ENCODE measurements at places on chromosomes 6 and 20. TPM values are rescaled to one million over a fixed set of nuclear protein-coding genes. Genes with fewer than 3 reads are reported as not detected.
A peak's percentile ranks its signal among the peaks of the same experiment; 100 is the strongest.

DNA sequence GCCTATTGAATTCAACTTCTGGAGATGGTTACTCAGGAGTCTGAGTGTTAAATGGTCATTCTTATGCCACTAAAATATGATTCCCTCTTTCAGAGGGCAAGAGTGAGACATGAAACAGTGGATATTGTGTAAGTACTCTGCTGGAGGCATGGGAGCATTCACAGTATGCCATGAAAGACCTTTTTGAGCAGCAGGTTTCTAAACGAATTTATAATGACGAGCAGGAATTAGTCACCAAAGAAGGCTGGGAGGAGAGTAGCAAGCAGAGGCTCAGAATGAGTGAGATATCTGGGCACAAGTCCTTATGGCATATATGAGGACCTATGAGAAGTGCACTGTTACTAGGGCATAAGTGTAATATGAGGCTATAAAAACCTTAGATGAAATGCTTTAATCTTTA, 10.9 kb upstream of the MYB start:
- H3K4me3 ChIP-seq = no peak overlapping the region
- peaks cover 4% of the 10 kb centered on the region for H3K27me3 ChIP-seq
- no peaks in the 10 kb centered on the region for H3K36me3 ChIP-seq
- DNase-seq = no peak

DNA sequence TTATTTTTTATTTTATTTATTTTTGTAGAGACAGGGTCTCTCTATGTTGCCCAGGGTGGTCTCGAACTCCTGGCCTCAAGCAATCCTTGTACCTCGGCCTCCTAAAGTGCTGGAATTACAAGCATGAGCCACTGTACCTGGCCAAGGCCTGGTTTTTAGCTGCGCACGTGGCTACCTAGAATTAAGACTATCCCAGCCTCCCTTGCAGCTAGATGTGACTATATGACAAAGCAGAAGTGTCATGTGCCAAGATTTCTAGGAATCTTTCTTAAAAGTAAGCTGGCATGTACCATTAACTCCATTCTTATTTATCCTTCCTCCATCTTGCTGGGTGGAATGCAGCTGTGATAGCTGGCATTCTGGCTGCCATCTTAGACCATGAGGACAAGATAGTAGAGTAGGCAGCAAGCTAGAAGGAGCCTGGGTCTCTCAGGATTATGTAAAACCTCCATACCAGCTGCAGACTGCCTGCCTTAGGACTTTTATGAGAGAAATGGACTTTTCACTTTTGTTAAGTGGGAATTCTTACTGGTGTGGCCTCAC, 2.1 kb upstream of the SPDEF start:
- DNase-seq = no peak
- no peak overlapping the region for H3K4me3 ChIP-seq
- peaks cover 4% of the 10 kb centered on the region for H3K27me3 ChIP-seq
- no peak overlapping the region for H3K27ac ChIP-seq
- no peaks in the 10 kb centered on the region for H3K36me3 ChIP-seq

DNA sequence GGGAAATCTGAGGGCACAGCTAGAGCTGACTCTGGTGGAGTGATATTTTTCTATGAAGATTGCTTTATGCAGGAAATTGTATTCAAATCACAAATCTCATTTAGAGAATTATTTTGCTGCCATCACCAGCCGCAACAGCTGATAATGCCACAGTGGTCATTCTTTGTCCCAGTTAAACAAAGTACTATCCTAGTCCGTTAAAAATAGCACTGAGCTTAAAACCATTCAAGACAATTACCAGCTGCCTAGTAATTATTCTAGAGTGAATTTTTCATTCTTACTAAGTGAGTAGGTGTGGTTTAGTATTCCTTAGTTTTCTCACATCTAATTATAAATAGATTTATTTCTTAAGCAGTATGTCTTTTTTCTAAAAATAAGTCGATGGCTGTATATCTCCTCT, 190.5 kb downstream of the SLC35F1 start:
- H3K4me1 ChIP-seq = no peaks in the 10 kb centered on the region
- no peak for DNase-seq
- no peak overlapping the region for H3K27ac ChIP-seq
- H3K27me3 ChIP-seq = no peaks in the 10 kb centered on the region
- H3K4me3 ChIP-seq = no peak overlapping the region

- no peak overlapping the region for H3K4me3 ChIP-seq
- no peaks in the 10 kb centered on the region for H3K27me3 ChIP-seq
- DNase-seq = no peak
- peaks cover 14% of the 10 kb centered on the region for H3K4me1 ChIP-seq
- H3K36me3 ChIP-seq = no peaks in the 10 kb centered on the region
These were observed 40.7 kb upstream of the DDR1 start for GRCh38 chr6:30843611-30843998.

Gene FABP7
- not detected for total RNA-seq

- H3K4me1 ChIP-seq = peaks cover 25% of the 10 kb centered on the region
- H3K27ac ChIP-seq = peak overlapping the region; percentile 97
- H3K36me3 ChIP-seq = peaks cover 19% of the 10 kb centered on the region
- H3K27me3 ChIP-seq = no peaks in the 10 kb centered on the region
- peak; percentile 82 for DNase-seq
These were observed 9.9 kb downstream of the BCL2L1 start for GRCh38 chr20:31712564-31713311.

Gene RAMACL
- 1.1 TPM for total RNA-seq

- H3K36me3 ChIP-seq = no peaks in the 10 kb centered on the region
- no peaks in the 10 kb centered on the region for H3K27me3 ChIP-seq
- peaks cover 5% of the 10 kb centered on the region for H3K4me1 ChIP-seq
- no peak overlapping the region for H3K4me3 ChIP-seq
- no peak for DNase-seq
- H3K27ac ChIP-seq = no peak overlapping the region
These were observed 38.5 kb upstream of the GCLC start for GRCh38 chr6:53583451-53583850.

GRCh38 chr20:64160526-64161355, 3.5 kb upstream of the MYT1 start:
- no peak overlapping the region for H3K4me3 ChIP-seq
- no peak overlapping the region for H3K27ac ChIP-seq
- H3K27me3 ChIP-seq = peaks cover 66% of the 10 kb centered on the region

GRCh38 chr6:155066361-155066760, 71.2 kb downstream of the TIAM2 start:
- no peaks in the 10 kb centered on the region for H3K27me3 ChIP-seq
- no peaks in the 10 kb centered on the region for H3K36me3 ChIP-seq
- peak; percentile 56 for DNase-seq
- H3K4me3 ChIP-seq = no peak overlapping the region
- peak overlapping the region; percentile 91 for H3K27ac ChIP-seq
- peaks cover 13% of the 10 kb centered on the region for H3K4me1 ChIP-seq

Gene POU3F2
- total RNA-seq = not detected

Gene PRDM13
- total RNA-seq = not detected

GRCh38 chr20:33604084-33604990, 57.8 kb upstream of the C20orf144 start:
- no peaks in the 10 kb centered on the region for H3K27me3 ChIP-seq
- no peak overlapping the region for H3K4me3 ChIP-seq
- H3K27ac ChIP-seq = no peak overlapping the region
- peaks cover 11% of the 10 kb centered on the region for H3K36me3 ChIP-seq

GRCh38 chr6:100663219-100663863, 198.6 kb upstream of the SIM1 start:
- no peak overlapping the region for H3K27ac ChIP-seq
- H3K36me3 ChIP-seq = 0 out of 2 replicates have a peak, but pooled peaks cover 2% of the 10 kb centered on the region
- H3K4me1 ChIP-seq = no peaks in the 10 kb centered on the region
- H3K4me3 ChIP-seq = no peak overlapping the region

Gene HAO1
- total RNA-seq = not detected

GRCh38 chr6:37867756-37868446, 48.4 kb downstream of the ZFAND3 start:
- peaks cover 12% of the 10 kb centered on the region for H3K4me1 ChIP-seq
- DNase-seq = no peak
- H3K4me3 ChIP-seq = no peak overlapping the region
- no peaks in the 10 kb centered on the region for H3K36me3 ChIP-seq
- no peak overlapping the region for H3K27ac ChIP-seq
- no peaks in the 10 kb centered on the region for H3K27me3 ChIP-seq
